ENCODE measurements at places on chromosomes 12 and 14.

DNA sequence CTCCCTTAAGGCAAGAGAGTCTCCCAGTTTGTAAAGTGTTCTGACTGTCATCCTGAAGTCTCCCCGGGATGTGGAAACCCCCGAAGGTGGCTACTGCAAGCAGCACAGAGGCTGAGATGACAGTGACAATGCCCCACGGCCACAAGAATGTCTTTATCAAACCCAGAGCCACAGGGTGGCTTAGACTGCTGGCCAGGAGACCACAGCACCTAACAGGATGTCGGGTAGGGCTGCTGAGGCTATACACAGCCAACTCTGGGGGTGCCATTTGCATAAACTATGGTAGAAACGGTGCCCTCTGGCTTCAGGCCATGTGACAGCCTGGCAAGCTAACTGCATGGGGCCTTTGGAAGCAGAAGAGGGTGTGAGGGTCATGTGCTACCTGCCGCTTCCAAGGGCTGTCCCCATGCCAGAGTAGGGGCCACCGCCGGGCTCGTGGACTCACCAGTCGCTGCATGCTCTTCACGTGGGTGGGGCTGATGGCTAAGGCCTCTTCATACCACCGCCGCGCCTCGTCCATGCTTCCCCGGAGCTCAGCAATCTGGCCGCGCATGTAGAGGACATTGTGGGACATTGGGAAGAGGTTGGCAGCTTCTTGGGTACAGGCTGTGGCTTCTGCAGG lies 180.9 kb downstream of the CALM1 start:
- no peak for DNase-seq

DNA sequence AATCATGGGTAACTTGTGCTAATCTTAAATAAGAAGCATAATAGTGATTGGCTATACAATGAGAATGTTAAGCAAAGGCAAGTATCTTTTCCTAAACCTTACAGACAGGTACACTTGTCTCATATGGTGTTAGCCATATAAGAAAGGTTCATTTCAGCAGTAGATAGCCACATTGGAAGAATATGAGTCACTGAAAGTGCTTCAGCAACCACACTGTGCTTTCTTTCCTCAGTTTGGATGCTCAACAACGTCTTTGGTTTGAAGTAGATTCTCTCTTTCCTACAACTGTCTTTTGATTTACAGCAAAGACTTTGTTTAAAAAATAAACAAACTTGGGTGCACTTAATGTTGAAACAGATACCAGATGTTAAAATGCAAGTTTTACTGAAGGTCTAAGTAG lies 8.9 kb downstream of the DDHD1 start:
- no peak for DNase-seq

- no peak for DNase-seq
These were observed 34.2 kb downstream of the DTX1 start for GRCh38 chr12:113090740-113091139.

- DNase-seq: no peak
These were observed 905 bp upstream of the CIPC start for GRCh38 chr14:77097006-77097699.

DNA sequence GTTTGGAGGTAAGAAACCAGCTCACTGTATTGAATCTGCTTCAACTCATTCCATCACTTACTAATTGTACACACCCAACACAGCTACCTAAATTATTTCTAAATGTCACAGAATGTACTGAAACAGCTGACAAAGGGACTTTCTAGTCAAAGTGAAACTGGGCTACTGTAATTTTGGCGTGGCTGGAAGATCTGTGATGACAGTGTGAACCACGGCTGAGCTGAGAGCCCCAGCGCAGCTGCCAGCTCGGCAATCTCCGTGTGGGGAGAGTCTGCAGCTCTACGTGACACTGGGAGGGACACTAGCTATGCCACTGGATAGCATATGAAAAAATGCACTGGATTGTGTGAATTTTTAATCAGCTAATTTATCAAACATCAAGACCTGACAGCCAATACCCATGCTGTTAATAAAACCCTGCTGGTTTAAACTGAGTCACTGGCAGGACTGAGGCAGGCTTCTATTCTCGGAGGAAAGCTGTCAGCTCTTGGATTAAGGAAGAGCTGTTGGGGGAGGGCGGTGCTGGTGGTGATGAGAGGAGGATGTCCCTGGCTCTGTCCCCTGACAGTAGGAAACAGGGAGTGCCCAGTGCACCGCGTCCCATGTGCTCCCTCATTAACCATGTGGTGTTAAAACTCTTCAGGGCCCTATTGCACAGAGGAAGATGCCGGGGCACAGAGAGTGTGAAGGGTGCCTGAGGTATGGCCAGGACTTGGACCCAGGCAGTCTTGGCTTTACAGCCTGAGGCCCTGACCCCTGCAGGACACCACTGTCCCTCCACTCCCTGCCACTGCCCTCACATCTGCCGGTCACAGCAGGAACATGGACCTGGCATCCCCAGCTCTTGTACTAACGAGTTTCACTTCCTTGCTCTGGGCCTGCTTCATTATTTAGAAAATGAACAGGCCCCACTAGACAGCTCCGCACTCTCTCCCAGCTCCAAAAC lies 13.3 kb downstream of the SLC15A4 start:
- DNase-seq: no peak

GRCh38 chr14:79581912-79582576 lies 629.3 kb downstream of the DIO2 start:
- no peak for DNase-seq
